ENCODE measurements at places on chromosomes 13 and 19.

DNA sequence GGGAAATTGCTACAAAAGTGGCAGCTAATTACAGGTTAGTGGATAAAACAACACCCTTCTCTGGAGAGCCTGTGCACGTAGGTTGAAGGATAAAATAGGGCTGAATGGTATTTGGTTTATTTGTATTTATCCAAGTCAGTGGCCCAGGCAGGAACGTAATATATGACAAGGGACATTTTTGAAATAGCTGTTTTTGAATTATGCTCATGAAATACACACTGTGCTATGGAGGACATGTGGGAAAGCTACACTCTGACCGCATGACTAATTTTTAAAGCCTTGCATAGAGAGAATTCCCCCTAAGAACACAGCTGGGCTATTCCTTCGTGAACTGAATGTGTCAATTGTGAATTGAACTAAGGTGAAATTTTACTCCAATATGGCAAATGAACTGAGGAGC, 292.1 kb upstream of the MAB21L1 start:
- no peak overlapping the region for H3K4me3 ChIP-seq
- no peak for DNase-seq
- H3K36me3 ChIP-seq = no peaks in the 10 kb centered on the region
- H3K27me3 ChIP-seq = no peaks in the 10 kb centered on the region
- H3K4me1 ChIP-seq = peaks cover 6% of the 10 kb centered on the region

DNA sequence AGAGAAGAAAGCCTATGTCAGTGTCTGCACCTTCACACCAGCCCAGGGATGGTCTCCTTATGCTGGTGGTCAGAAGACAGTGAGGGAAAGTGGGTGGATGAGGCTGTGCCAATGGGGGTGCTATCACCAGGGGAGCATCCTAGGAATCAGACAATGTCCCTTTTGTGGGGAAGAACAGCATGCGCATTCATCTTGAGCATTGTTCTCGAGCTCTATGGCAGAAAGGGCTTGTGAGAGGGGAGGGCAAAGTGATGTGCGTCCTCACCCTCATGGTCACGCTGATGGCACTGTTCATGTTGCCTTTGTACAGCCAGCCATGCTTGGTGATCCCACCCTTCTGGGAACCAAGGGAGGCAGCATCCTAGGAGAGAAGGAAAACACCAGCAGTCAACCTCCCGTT, 56.1 kb downstream of the DOCK9 start:
- no peak overlapping the region for H3K27ac ChIP-seq
- H3K36me3 ChIP-seq = no peaks in the 10 kb centered on the region
- no peak overlapping the region for H3K4me3 ChIP-seq
- H3K27me3 ChIP-seq = no peaks in the 10 kb centered on the region

GRCh38 chr19:12596927-12597548, 13.6 kb downstream of the ZNF490 start:
- DNase-seq = no peak
- H3K27ac ChIP-seq = no peak overlapping the region
- H3K36me3 ChIP-seq = peaks cover 39% of the 10 kb centered on the region
- H3K4me1 ChIP-seq = no peaks in the 10 kb centered on the region
- no peak overlapping the region for H3K4me3 ChIP-seq

DNA sequence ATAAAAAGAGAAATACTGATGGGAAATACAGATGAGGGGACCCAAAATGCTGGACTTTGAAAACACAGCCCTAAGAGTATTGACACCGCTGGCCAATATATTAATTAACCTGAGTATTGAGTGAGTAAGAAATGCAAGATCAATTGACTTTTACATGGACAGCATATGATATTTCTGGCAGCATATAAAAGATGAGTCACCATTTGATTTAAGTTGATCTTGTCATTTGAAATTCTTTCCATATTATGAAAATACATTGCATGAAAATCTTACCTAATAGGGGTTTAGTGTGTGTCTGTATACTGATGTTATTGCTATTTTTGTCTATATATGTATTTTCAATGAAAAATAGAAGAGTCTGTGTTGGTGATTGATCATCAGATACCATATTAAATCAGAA, 619.6 kb downstream of the KCTD12 start:
- H3K4me3 ChIP-seq = no peak overlapping the region
- no peak for DNase-seq
- no peaks in the 10 kb centered on the region for H3K4me1 ChIP-seq
- H3K27me3 ChIP-seq = no peaks in the 10 kb centered on the region
- no peaks in the 10 kb centered on the region for H3K36me3 ChIP-seq

DNA sequence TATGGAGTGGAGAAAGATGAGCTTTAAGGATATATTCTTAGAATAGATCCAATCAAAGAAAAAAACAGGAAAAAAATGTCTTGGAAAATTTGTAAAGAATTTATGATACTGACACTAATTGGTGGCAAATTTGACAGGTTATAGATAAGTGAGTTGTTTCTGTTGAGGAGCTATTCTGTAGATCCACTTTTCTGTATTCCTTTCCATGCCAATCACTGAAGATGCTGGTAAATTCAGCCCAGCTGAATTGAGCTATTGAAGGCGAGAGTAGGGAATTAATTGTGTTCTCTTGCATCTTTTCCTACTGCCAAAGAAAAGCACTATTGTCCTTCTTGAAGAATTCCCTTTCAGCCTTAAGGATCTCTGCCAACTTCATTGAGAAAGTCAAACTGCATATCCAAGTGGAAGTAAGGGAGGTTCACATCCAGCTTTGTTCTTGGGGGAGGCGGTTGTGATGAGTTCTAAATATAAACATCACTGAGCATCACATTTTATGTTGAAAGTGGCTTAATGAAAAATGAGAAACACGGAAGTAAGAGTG, 113.1 kb downstream of the PCDH9 start:
- no peaks in the 10 kb centered on the region for H3K36me3 ChIP-seq
- no peak overlapping the region for H3K4me3 ChIP-seq
- peaks cover 14% of the 10 kb centered on the region for H3K4me1 ChIP-seq
- H3K27ac ChIP-seq = no peak overlapping the region

GRCh38 chr13:77139306-77139705, 112.3 kb upstream of the FBXL3 start:
- H3K36me3 ChIP-seq = peaks cover 30% of the 10 kb centered on the region
- no peaks in the 10 kb centered on the region for H3K27me3 ChIP-seq
- no peak overlapping the region for H3K4me3 ChIP-seq
- no peak for DNase-seq
- H3K27ac ChIP-seq = no peak overlapping the region

DNA sequence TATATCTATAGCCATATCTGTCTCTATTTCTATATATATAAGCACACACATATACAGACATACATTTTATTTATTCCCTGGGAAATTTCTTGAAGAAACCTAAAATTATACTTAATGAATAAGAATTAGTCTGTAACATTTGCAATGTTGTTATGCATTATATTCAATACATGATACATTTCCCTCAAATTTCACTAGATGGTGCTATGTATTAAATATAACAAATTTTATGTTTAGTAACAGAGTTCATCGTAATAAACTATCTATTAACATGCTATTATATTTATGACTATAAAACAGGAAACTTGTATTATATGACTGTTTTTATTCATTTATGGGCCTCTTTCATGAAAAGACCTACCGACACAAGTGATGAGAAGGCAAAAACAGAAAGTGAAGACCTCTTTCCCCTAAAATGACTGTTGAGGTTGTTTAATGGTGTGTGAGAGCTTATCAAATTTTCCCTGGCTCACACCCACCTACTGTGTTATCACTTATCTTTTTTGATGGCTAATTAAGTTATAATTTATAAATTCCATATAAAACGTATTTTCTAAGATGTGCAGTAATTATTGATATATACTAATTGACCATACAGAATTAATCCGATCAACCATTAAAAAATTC, 881.9 kb downstream of the SLITRK6 start:
- H3K27me3 ChIP-seq = no peaks in the 10 kb centered on the region
- no peak for DNase-seq
- H3K27ac ChIP-seq = no peak overlapping the region
- H3K4me3 ChIP-seq = no peak overlapping the region

DNA sequence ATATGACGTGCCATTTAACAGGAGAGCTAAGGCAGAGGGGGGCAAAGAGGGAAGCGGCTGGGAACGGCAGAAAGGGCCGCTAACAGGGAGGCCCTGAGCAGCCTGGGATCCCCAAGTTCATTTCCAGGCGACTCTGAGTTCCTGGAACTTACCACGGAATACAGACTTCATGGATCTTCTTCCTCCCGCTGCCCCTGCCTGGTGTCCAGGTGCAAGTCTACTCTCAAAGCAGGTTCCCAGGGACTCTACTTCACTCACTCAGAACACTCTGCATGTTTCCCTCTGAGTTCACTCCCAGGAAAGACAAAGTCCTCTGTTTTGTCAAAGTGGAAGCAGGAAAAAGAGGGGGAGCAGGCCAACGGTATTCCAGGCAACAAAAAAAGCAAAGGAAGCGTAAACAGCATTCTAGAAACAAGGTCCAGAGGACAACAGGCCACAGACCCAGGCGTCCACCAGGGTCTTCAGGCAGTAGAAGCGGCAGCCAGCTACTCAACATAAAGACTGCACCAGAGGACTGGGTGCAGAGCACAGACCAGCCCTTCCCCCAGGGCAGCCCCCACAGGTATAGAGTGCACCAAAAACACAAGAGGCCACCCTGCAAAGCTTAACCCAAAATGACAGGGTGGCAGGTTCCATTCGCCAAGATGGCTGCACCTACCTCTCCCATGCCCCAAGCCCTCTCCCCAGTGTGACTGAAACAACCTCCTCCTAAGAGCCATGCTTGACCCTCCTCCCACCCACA, 3.0 kb downstream of the MIER2 start:
- H3K27ac ChIP-seq = peak overlapping the region; percentile 84
- no peaks in the 10 kb centered on the region for H3K36me3 ChIP-seq
- H3K4me3 ChIP-seq = peak overlapping the region; percentile 91
- peaks cover 50% of the 10 kb centered on the region for H3K4me1 ChIP-seq

DNA sequence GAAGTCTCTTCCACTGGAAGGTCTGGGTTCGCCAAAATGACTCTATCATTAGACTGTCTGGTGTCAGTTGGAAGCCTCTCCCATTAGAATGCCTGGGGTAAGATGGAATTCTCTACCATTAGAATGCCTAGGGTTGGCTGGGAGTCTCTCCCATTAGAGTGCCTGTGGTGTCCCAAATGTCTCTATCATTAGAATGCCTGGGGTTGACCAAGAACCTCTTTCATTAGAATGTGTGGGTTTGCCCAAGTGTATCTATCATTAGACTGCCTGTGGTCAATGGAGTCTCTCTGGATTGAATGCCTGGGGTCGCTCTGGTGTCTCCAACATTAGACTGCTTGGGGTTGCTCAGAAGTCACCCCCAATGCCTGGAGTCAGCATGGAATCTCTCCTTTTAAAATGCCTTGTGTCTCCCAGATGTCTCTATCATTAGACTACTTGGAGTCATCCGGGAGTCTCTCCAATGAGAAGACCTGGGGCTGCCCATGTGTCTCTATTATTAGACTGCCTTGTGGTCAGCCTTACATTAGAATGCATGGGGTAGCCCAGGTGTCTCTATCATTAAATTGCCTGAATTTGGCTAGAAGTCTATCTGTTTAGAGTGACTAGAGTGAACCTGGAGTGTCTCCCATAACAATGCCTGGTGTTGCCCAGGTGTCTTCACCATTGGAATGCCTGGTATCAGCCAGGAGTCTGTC, 1518.4 kb downstream of the UQCRFS1 start:
- H3K4me3 ChIP-seq = no peak overlapping the region
- no peaks in the 10 kb centered on the region for H3K4me1 ChIP-seq
- peak; percentile 82 for DNase-seq
- H3K36me3 ChIP-seq = no peaks in the 10 kb centered on the region
- no peak overlapping the region for H3K27ac ChIP-seq

GRCh38 chr13:31328549-31329235, 128.9 kb downstream of the B3GLCT start:
- no peak for DNase-seq
- no peaks in the 10 kb centered on the region for H3K36me3 ChIP-seq
- no peaks in the 10 kb centered on the region for H3K27me3 ChIP-seq
- no peaks in the 10 kb centered on the region for H3K4me1 ChIP-seq
- H3K27ac ChIP-seq = no peak overlapping the region

DNA sequence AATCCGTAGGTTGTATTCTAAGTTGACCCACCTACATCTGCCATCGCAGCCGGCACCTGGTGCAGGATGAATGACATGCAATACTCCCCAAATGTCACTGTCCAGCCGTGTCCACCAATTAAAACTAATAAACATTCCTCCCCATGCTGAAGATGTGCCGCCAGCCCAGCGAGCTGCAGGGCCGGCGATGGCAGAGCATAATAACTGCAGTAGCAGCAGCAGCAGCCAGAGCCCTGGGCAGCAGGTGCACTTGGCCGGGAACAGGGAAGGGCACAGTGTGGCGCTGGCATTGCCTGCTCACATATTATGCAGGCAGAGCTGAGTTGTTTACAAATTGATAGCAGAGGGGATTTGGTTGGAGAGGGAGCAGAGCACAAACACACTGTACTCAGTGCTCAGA, 754.9 kb downstream of the OLFM4 start:
- H3K27me3 ChIP-seq = no peaks in the 10 kb centered on the region
- no peak overlapping the region for H3K4me3 ChIP-seq
- H3K36me3 ChIP-seq = no peaks in the 10 kb centered on the region
- peaks cover 6% of the 10 kb centered on the region for H3K4me1 ChIP-seq
- no peak overlapping the region for H3K27ac ChIP-seq
- no peak for DNase-seq

GRCh38 chr13:41962994-41963393, 2.1 kb upstream of the VWA8 start:
- H3K36me3 ChIP-seq = no peaks in the 10 kb centered on the region
- DNase-seq = no peak
- H3K27ac ChIP-seq = no peak overlapping the region
- H3K27me3 ChIP-seq = no peaks in the 10 kb centered on the region
- H3K4me1 ChIP-seq = peaks cover 29% of the 10 kb centered on the region

GRCh38 chr19:39444598-39445195, 685 bp upstream of the SUPT5H start:
- H3K27ac ChIP-seq = peak overlapping the region; percentile 93
- peaks cover 16% of the 10 kb centered on the region for H3K36me3 ChIP-seq
- peak overlapping the region; percentile 73 for H3K4me3 ChIP-seq
- DNase-seq = no peak
- H3K27me3 ChIP-seq = no peaks in the 10 kb centered on the region

GRCh38 chr19:38361633-38362075, 12.7 kb upstream of the PSMD8 start:
- no peak overlapping the region for H3K27ac ChIP-seq
- peaks cover 57% of the 10 kb centered on the region for H3K27me3 ChIP-seq
- peak overlapping the region; percentile 63 for H3K4me3 ChIP-seq
- no peaks in the 10 kb centered on the region for H3K36me3 ChIP-seq

DNA sequence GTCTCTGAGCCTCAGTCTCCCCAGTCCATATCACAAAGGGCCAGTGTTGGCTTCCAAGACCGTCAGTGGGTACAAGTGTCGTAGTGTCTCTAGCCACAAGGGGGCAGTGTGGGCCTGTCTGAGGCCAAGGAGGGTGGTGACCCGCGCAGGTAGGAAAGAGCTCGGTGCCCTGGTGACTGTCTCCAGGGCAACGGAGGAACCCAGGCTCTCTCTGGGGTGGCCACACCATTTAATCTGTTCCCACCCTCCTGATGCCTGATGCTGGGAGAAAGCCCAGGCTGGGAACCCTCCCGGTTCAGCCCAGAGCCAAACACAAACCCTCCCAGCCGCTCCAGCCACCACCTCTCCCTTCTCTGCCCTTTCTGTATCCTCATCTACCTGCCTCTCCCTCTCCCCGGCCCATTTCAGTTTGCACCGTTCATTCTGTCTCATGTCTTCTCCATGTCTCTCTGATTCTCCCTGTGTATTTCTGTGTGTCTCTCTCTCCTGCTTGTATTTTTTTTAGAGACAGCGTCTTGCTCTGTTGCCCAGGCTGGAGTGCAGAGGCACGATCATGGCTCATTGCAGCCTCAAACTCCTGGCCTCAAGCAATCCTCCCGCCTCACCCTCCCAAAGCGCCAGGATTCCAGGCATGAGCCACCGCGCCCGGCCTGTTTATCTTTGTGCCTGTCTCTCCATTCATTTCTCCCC, 17.5 kb upstream of the MEIS3 start:
- H3K27ac ChIP-seq = no peak overlapping the region
- no peaks in the 10 kb centered on the region for H3K27me3 ChIP-seq
- peak; percentile 94 for DNase-seq
- H3K36me3 ChIP-seq = no peaks in the 10 kb centered on the region
- H3K4me3 ChIP-seq = no peak overlapping the region

All from esophagus muscularis mucosa (tissue), 4 donors.